ENCODE measurements at places on chromosomes 12 and 14. TPM values are rescaled to one million over a fixed set of nuclear protein-coding genes. Genes with fewer than 3 reads are reported as not detected.

GRCh38 chr12:51118706-51119105, 35.3 kb upstream of the CSRNP2 start:
- no peaks in the 10 kb centered on the region for H3K27me3 ChIP-seq
- no peak for DNase-seq
- no peaks in the 10 kb centered on the region for H3K4me1 ChIP-seq
- H3K4me3 ChIP-seq = no peak overlapping the region

The LRTM2 gene
- total RNA-seq = not detected

DNA sequence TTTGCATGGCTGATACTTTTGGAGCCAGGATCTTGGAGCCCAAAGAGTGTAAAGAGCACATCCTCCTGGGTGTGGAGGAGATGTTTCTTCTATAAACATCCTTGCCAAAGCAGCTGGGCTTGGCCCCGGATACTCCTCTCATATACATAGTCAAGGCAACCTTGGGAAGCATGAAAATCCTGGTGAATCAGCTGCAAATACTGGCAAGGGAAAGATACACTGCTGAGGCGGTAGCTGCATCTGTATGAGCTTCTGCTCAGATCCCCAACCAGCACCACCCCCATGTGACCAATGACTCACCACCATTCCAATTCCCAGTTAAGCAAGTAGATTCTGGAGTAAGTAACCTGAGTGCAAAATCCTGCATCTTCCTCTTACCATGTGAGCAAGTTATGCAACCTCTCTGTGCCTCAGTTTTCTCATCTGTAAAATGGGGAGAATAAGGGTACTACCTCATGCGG, 567.4 kb downstream of the MED13L start:
- no peak overlapping the region for H3K4me3 ChIP-seq
- DNase-seq = peak; percentile 35
- H3K27ac ChIP-seq = no peak overlapping the region
- no peaks in the 10 kb centered on the region for H3K36me3 ChIP-seq

DNA sequence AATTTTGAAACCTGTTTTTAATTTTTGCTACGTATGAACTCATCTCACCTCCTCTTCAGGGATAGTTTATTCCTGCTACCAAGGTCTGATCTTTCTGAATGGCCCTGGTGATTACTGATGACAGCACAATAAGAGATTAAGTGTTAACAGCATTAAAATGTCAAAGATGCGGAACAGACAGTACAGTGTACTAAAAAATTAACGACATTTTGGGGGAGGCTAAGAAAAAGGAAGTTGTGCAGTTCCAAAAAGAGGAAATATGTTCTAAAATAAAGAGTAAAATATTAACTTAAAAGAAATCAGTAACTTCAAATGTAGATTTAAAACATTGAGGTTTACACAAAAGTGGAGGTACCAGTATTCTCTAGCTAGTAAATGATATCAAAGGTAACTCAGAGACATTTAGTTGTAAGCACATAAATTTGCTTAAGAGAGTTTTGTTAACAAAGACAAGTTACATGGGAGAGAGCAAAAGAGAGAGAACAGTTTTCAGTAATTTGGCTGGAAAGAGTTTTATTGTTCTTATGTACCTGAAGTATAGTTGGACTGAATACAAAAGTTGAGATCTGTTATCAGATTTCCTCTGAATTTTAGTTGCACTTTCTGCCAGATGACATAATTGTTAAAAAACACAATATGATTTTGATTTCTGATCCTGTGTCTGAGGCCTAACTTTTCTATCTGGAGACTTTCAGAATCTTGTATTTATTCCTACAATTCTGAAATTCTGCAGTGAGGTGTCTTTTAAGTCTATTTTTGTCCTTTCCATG, 4.2 kb upstream of the CLECL1 start:
- H3K27me3 ChIP-seq = no peaks in the 10 kb centered on the region
- peaks cover 5% of the 10 kb centered on the region for H3K4me1 ChIP-seq
- no peaks in the 10 kb centered on the region for H3K36me3 ChIP-seq
- no peak overlapping the region for H3K4me3 ChIP-seq
- no peak overlapping the region for H3K27ac ChIP-seq

- H3K27ac ChIP-seq = no peak overlapping the region
- no peak for DNase-seq
- H3K36me3 ChIP-seq = no peaks in the 10 kb centered on the region
- H3K27me3 ChIP-seq = no peaks in the 10 kb centered on the region
Observed at GRCh38 chr12:2672863-2673262, 121.9 kb upstream of the FKBP4 start.

The SERPINA10 gene
- not detected for total RNA-seq
